ENCODE measurements at places on chromosomes 7 and 10.

- DNase-seq, result peak; percentile 13
These were observed 25.2 kb upstream of the ITPRID1 start for GRCh38 chr7:31488562-31489203.

GRCh38 chr7:20224025-20224424, 6.8 kb upstream of the MACC1 start:
- no peak for DNase-seq

DNA sequence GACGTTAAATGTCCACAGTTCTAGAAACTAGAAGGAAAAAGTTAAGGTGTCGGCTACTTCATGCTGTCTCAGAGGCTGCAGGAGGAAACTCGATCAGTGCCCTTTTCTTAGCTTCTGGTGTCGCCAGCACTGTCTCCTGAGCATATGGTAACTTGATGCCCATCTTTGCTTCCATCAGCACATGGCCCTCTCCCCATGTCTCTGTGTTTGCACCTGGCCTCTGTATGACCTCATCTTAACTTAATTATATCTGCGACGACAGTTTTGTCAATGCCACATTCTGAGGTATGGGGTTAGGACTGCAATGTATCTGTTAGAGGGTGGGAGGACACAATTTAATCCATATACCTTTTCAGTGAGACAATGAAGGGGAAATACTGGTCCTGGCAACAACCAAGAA, 449.9 kb downstream of the POM121L12 start:
- DNase-seq, result peak; percentile 27

GRCh38 chr7:107370816-107371215, 99.0 kb upstream of the GPR22 start:
- DNase-seq, result no peak

DNA sequence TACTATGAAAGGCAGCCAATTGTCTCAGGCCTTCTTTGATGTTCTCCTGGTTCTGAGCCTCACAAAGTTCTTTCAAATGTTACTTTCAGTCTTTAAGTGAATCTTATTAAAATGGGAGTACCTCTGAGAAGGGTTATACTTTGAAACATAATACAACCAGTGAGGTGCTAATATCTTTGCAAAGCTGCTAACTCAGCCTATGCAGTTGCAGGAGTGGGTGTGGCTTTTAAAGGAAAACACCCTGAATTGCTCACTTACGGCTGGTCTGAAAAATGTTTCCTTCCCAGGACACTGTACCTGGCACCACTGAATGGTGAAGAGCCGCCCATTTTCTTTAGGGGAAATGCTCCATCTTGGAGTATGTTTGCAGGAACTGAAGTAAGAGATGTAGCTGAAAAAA, 130.9 kb downstream of the CHN2 start:
- DNase-seq, result no peak

DNA sequence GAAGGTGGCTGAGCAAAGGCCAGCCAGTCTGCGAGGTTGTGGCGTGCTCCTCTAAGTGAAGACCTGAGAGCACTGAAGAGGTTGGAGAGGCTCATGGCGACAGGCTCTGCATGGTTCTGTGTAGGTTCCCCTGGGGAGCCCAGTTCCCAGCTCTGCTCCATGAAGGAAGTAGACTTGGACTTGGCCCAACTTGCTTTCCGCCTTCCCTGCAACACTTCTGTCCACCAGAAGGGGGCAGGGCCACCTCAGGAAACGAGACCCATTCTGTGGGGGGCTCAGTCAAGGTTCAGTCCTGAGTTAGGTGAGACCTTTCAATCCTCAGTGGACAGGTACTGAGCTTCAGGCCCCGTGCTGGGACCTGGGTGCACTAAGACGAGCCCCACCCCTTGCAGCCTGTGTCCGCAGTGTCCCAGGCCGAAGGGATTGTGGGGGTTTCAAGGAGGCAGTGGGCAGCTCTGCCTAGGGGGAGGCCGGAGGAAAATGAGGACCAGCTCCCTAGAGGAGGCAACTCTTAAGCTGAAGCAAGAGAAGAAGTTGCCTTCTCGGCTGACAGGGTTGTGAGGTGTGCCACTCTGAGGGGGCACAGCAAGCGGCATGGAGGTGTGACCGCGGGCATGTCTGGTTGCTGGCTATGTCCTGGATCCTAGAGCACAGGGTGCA, 15.0 kb upstream of the PCBD1 start:
- DNase-seq, result no peak

DNA sequence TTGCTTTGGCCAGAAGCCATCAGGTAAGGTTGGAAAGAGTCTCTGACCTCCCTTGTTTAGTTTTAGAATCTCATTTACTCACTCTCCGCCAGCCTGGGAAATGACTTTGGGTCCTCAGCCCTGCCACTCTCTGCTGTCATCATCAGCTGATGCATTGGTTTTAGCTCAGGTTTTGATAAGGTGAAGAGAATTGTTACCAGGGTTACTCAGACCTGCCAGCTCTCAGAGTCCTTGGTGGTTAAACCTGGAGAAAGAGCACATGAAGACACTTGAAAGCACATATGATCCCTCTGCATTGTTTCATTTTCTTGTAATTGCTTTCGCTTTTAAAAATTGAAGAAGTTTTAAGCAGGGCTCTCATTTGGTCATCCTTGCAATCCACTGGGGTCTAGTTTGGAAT, 4.0 kb upstream of the CROT start:
- no peak for DNase-seq

DNA sequence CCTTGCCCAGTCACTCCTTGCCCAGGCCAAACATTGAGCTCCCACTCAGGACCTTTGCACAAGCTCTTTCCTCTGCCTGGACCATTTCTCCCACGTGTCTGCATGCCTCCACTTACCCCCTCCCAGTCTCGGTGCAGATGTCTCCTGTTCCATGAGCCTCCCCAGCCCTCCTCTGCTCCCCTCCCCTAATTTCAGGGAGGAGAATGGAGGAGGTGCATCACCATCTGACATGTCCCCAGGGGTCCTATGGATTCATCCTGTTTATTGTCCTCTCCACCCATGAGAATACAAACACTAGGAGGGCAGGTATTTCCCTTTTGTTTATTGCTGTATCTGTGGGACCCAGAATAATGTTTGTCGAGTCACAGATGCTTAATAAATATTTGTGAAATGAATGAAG, 8.6 kb upstream of the GRID2IP start:
- no peak for DNase-seq

DNA sequence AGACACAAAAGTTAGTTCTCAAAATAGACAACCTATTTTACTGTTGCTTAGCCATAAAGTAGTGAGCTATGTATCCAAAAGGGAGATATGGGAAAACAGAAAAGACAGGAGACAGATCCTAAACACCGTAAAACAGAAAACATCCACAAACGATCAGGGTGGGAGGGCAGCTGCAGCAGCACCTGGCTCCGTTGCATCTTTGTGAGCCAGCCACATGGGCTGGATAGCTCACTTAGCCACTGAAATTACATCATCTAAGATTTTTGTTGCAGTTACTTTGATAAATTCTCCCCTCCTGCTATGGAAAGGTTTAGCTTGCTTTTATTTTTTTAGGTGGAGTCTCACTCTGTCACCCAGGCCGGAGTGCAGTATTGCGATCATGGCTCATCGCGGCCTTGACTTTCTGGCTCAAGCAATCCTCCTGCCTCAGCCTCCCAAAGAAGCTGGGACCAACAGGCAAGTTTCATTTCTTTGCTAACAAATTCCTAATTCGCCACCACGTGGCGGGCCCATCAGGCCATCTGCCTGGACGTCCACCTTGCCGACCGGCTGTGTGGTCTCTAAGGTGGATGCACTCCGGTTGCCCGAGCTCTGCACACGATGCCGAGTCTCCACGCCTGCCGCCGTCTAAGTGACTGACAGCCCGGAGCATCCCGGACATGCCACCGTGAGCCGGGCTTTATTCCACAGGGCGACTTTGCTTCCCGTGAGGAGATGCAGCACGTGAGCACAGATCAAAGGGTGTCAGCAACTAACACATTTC, 159.8 kb downstream of the DIP2C start:
- no peak for DNase-seq

DNA sequence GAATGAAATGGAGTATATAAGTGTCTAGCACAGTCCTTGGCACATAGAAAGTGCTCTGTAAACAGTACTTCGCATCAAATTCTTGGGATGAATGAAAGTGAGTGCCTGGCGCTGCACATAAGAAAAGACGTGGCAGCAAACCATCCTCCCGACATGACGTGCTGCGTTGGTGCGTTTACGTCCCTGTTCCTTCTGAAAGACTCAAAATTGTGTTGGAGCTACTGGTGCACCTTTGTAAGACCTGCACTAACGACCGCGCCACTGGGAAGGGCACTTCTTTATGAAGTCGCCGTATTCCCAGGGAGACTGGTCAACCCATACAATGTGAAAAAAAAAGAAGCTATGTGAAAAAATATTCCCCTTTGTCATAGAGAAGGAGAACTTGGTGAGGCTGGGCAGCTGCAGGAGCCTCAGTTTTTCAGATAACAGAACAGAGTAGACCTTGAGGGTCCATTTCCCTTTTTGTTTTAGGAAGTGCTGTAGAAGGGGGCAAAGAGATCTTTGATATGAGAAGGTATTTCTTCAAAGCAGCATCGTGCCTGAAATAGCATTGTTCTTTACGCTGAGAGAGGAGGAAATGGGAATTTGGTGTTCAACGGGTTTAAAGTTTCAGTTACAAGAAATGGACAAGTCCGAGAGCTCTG, 91.7 kb downstream of the PTPRE start:
- no peak for DNase-seq

- DNase-seq, result no peak
These were observed 8.3 kb upstream of the EBF3 start for GRCh38 chr10:129972145-129972965.

GRCh38 chr7:2157473-2158279, 75.1 kb downstream of the MAD1L1 start:
- DNase-seq, result peak; percentile 64

DNA sequence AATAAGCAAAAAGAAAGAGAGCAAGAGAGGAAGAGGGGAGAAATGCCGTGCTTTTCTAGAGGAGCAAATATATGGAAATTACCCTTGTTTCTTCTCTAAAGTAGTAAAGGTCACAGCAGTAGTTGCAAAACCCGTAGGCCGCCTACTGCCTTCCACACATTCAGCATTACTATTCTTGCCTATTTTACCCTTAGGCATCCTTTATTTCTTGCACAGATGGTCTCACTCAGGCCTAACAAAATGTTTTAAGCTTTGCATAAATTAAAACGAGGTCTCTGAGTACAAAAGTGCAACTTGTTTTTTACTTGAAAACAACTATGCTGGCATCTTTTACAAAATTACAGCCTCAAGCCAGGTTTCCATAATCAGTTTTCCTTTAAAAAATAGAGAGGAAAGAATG, 644.6 kb downstream of the AUTS2 start:
- no peak for DNase-seq

DNA sequence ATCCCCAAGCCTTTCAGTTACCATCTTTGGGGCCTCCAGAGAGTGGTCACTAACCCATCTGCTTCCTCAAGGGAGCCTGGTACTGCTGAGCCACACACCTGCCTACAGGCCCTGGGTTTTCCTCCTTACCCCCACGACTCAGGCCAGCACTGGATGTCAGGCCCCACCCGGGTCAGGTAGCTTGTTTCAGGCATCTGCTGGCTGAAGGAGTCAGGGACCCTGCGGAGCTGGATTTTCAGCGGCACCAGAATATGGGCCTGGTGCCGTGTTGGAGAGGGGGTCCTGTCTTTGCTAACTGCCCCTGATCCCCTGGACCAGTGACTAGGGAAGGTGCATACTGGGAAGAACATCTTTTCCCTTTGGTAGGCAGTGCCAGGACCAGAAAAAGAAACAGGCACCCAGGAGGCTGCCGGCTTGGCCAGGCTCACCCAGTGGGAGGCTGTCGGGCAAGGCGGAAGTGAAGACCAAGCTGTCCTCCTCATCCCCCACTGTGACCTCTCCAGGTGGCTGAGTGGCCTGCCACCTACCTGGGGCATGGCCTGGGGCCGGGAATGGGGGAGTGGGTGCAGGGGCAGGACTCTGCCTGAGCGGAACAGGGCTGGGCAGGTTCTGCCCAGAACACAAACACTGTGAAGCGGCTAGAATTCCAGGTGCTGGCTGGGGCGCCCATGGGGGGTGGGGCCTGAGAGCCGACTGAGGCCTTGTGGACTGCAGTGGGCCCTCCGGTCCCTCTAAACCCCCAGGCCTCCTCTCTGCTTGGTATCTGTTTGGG, 12.4 kb upstream of the SAMD8 start:
- no peak for DNase-seq

GRCh38 chr7:1268866-1269265, 36.2 kb downstream of the UNCX start:
- peak; percentile 10 for DNase-seq

DNA sequence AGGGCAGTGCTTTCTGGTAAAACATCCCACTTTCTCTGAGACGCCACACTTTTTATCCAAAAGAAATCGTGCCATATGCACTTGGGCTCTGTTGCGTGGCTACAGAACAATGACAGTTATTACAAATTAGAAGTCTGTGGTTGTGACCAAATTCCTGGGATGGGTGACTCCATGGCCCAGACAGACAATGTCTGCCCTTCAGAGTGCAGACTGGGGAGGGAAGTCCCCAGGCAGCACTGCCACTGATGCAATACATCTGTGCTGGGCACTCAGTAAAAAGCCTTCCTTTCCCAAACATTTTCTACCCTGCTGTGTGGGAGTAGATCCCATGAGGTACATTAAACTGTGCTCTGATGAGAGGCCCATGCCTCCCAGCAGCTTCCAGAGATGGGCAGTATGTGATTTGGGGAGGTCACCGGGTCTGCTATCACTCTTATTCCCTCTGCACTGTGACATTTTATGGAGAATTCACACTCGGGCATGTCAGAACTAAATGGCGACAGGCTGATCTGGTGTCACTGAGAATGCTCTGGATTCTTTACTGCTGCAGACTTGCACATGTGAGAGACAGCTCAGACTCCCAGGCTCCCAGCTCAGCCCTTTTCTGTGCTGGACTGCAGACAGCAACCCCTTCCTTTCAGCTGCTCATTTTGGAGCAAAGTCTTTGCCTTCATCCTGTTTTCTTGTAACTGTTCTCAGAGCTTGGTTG, 243.5 kb upstream of the ZNF32 start:
- DNase-seq, result no peak

- DNase-seq, result no peak
These were observed 402.2 kb downstream of the ANKRD7 start for GRCh38 chr7:118626739-118627138.

GRCh38 chr7:87152897-87153641, 816 bp downstream of the DMTF1 start:
- peak; percentile 31 for DNase-seq

DNA sequence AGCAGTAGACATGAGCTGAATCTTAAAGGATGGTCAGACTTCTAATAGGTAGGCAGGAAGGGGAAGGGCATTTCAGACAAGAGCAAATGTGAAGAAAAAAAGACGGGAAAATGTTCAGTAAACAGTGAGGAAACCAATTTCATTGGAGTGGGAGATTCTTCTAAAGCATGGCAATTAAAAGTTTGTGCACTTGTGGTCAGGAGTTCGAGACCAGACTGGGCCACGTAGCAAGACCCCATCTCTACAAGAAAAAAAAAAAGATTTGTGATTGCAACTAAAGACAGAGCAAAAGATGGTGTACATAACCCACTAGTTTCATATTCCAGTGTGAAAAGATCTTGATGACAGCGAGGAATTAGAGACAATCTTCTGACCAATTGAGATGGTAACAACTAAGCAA, 41.7 kb downstream of the CCDC71L start:
- no peak for DNase-seq

GRCh38 chr7:16982640-16983350, 101.0 kb upstream of the AGR3 start:
- DNase-seq, result peak; percentile 49

GRCh38 chr7:131335639-131336381, 8.1 kb downstream of the MKLN1 start:
- DNase-seq, result no peak

- DNase-seq, result no peak
These were observed 594 bp downstream of the CNNM1 start for GRCh38 chr10:99329554-99330346.

GRCh38 chr7:118580743-118581382, 356.4 kb downstream of the ANKRD7 start:
- no peak for DNase-seq
